GM20000 (cell line): ENCODE measurements at places on chromosomes 5 and 9.

DNA sequence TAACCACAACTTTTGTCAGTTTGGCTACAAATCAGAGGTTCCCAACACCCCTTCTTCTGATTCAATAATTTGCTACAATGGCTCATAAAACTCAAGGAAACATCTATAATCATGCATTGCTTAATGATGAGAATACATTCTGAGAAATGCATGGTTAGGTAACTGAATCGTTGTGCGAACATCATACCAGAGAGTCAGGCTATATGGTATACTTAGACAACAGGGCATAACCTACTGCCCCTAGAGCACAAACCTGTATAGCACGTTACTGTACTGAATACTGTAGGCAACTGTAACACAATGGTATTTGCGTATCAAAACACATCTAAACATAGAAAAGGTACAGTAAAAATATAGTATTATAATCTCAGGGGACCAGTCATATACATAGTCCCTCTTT is 31.0 kb upstream of the RNF38 start:
- DNase-seq = no peak

DNA sequence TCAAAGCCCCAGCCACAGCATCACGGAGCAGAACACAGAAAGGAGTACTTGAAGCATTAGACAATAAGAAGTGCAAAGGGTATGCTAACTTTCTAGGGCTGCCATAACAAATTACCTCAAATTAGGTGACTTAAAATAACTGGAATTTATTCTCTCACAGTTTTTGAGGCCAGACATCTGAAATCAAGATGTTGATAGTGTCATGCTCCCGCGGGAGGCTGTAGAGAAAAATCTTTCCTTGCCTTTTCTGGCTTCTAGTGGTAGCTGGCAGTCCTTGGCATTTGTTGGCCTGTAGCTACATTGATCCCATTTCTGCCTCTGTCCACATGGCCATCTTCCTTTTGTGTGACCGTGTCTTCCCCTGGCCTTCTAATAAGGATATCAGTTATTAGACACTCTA is 51.9 kb upstream of the SPDL1 start:
- no peak for DNase-seq

DNA sequence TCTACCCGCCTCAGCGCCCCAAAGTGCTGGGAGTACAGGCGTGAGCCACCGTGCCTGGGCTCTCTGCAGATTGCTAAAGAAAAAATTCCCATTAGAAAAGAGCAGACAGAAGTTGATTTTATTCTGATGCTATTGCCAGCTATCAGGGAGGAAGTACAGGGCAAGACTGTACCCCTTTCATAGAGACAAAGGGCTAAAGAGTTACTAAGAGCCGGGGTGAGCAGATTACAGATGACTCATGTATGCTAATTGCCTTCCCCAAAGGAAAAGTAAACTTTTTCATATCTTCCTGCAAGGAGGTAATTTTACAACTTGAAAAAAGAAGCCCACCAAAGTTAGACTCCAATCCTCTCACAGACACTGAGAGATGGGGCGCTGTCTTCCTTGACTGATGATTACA is 42.3 kb upstream of the MCTP1 start:
- no peak for DNase-seq

- DNase-seq = no peak
Measured at GRCh38 chr5:6592601-6593000, 40.2 kb downstream of the NSUN2 start.
